ENCODE measurements at places on chromosomes 2 and 18.

- no peak for DNase-seq
These were observed 596.4 kb downstream of the NYAP2 start for GRCh38 chr2:225995796-225996461.

- no peak for DNase-seq
These were observed 2.5 kb upstream of the TTLL4 start for GRCh38 chr2:218708086-218708485.

- no peak for DNase-seq
These were observed 484 bp upstream of the DARS1 start for GRCh38 chr2:135985826-135986393.

- no peak for DNase-seq
These were observed 174.5 kb upstream of the ZEB2 start for GRCh38 chr2:144694456-144694855.

- DNase-seq = no peak
These were observed 726.5 kb upstream of the RAB6C start for GRCh38 chr2:129252781-129253460.

DNA sequence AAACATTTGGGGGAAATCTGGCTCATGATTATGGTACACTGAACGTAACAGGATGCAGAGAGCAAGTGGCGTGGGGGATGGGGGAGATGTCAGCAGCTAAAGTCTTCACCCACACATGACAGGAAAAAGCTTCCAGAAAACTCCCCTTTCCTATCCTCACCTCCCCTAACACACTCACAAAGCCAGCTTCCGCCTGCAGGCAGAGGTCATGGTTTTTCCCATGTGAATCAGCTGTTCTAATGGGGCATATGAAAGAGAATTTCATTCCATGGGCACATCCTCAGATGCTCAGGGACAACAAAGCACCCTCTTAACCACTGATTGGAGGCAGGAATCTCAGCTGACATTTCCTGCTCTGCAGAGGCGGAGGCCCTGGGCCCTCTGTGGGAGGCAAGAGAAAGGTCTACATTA lies 129.1 kb downstream of the TSN start:
- no peak for DNase-seq

DNA sequence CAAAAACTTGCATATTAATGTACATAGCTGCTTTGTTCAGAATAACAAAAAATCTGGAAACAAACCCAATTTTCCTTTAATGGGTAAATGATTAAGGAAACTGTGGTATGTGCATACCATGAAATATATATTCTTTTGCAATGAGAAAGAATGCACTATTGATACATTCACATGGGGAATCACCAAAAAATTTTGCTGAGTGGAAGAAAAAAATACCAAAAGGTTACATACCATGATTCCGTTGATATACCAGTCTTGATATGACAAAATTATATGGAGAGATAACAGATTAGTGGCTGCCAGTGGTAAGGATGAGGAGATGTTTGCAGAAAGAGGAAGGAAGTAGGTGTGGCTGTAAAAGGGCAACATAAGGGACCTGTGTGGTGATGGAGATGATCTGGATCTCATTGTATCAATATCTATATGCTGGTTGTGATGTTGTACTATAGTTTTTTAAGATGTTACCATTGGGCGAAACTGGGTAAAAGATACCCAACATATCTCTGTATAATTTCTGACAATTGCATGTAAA lies 54.6 kb upstream of the BCL2L11 start:
- DNase-seq = no peak

DNA sequence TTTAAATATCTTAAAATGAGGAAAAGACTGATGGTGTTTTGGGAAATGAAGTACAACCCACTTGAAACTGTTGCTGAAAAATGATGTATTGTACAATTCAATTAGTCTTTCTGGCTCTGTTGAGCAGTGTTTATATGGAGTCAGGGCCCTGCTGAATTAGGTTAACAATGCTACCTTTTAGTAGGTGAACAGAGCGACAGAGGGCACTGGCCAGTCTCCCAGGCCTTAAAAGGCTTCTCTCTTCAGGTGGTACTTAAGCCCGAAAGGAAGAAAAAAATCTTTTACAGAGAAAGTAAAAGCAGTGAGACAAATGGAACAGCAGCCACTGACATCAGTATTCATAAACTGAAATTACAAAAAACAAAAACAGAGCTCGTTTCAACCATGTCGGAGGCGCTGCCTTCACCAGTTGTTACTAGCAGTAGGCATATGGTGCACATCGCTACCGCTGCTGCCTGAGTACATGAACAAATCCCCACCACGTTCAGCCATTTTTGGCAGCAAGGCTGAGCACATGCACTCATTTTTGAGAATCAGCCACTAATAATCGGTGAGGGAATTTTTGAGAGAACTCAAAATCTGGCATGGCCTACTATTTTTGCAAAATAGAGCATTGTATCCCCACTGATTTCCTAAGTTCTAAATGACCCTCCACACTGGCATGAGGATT lies 91.8 kb downstream of the PLEKHM3 start:
- no peak for DNase-seq

DNA sequence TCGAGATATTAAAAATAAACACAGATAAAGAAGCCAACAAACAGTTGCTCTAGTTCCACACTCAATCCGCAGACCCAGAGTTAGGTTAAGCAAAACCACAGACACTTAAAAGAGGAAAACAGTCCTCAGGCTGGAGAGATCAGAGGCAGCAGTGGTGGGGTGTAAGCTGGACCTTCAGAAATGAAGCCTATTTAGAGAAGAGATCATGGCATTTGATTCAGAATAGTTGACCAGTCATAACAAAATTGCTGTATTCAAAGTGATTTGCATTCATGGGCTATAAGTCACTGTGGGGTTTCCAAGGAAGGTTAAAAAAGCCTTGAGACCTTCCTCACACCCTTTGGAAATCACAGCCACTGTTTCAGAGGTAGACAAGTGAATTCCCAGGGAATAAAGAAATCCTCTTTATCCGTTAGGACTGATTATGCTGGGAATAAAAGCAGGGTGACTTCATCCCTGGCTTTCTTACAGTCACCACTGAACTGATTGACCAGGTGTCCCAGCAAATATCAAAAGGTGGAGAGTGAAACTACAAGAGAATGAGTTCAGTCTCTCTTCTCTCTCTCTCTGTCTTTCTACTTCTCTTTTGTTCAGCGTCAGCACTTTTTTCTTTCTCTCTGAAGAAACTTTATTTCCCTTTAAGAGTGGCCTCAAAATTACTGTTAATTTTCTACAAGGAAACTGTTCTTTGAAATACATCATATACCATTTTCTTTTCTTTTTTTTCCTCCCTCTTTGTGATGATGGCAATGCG lies 171.8 kb upstream of the PIK3C3 start:
- no peak for DNase-seq

- DNase-seq = no peak
These were observed 3.8 kb downstream of the PROC start for GRCh38 chr2:127421871-127422558.

DNA sequence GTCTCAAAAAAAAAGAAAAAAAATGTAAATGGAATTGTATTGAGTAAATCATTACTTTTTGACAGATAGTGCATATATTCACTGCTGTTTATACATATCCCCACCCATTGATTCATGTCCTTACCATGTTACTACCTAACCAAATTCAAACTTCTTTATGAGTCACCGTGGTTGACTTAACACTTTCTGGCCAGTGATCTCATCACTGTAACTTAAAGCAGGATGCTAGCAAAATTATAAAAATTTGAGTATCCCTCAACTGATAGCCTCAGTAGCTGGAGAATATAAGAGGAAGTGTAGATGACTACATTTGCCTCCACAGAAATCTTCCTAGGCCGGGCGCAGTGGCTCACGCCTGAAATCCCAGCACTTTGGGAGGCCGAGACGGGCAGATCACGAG lies 13.4 kb downstream of the CNOT9 start:
- DNase-seq = no peak

DNA sequence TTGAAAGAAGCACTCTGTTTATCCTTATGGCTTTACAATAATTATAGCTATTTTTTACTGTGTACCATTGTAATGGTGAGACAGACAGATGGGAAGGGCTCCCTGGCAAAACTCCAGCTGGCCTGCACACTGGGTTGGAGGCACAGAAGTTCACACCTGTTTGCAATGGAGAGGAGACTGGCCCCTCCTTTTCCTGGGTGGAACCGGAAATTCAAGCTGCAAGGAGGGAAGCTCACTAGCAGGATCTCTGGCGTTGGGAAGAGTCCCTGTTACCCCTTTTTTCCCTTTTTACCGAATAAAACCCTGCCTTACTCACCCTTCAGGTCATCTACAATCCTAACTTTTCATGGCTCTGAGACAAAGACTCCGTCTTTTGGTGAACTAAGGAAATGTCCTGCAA lies 100.3 kb upstream of the TFPI start:
- no peak for DNase-seq

DNA sequence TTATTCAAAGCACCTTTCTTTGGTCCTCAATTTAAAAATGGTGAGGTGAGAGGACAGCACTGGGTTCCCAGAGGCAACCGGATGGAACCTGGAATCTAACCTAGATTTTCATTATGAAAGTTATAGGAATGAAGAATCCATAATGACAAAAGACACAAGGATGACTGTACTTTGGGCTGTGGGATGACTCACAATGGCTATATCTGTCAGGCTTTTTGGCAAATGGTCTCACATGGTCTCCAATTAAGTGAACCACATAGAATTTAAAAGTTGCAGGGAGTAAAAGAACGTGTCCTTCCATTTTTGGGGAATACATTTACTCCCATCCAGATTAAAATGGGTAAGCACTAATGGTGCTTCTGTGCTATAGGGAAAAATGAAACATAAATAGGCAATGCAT lies 31.8 kb upstream of the LYPD1 start:
- DNase-seq = no peak

- DNase-seq = no peak
These were observed 204.2 kb upstream of the FBXO11 start for GRCh38 chr2:48110492-48110891.

DNA sequence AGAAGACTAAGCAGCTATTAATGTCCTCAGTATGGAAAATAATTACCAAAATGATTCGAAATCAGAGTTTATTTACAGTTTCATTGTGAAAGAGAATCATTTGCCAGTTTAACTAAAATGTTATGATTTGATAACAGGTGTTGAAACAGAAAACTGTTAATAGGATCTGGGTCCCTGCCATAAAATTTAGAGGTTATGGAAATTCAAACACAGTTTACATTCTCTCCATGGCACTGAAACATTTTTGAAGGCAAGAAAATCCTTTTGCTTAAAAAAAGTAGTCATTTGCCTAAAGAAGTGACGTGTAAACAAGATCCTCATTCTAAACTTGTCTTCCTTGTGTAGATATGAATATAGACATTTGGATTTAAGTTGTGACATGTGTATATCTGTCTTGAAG lies 743.8 kb downstream of the SLC4A3 start:
- DNase-seq = no peak

- DNase-seq = no peak
These were observed 170.1 kb downstream of the FHOD3 start for GRCh38 chr18:36467614-36468013.

GRCh38 chr2:15868186-15868585 lies 72.2 kb upstream of the MYCN start:
- no peak for DNase-seq

DNA sequence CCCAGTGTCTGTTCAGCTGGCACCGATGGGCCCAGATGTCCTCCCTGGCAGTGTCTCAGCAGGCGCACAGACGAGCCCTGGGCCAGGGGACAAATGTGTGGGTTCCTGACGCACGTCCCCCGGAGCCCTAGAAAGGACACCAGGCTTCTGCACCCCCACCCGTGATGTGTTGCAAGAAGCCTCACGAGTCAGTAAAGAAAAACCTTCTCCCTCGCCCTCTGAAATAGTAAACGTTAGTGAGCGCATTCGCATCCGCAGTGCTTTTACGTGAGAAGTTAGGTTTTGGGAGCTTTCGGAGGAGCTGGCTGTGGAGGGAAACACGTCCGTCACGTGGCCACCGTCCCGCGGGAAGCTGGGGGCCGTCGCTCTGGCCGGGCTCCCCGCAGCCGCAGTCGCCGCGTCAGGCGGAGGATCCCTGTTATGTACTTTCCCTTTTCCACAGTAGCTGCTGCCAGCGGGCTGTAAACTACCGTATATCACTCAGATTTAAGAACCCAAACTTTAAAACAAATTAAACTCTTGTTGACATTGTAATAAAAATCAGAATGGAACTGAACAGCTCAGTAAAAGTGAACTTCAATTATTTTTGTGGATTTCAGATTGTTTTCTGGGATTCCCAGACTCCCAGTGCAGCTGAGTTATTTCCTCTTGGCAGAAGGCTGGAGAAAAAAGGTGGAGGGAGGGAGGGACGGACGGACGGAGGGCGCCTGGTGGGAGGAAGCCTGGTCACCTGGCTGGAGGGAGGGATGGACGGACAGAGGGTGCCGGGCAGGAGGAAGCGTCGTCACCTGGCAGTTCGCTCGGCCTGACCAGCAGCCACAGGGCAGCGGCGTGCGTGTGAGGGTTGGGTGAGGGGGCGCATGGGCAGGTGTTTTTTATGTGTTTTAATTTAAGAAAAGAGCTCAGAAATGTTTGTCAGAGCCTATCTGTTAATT lies 112.1 kb downstream of the NFATC1 start:
- DNase-seq = no peak

GRCh38 chr2:24351627-24351938 lies 8.8 kb downstream of the ITSN2 start:
- no peak for DNase-seq

Data from AG04449 (cell line).